ENCODE measurements at places on chromosomes 11 and 22.

- no peak for DNase-seq
Observed at GRCh38 chr11:86087256-86087655, 18.4 kb upstream of the PICALM start.

DNA sequence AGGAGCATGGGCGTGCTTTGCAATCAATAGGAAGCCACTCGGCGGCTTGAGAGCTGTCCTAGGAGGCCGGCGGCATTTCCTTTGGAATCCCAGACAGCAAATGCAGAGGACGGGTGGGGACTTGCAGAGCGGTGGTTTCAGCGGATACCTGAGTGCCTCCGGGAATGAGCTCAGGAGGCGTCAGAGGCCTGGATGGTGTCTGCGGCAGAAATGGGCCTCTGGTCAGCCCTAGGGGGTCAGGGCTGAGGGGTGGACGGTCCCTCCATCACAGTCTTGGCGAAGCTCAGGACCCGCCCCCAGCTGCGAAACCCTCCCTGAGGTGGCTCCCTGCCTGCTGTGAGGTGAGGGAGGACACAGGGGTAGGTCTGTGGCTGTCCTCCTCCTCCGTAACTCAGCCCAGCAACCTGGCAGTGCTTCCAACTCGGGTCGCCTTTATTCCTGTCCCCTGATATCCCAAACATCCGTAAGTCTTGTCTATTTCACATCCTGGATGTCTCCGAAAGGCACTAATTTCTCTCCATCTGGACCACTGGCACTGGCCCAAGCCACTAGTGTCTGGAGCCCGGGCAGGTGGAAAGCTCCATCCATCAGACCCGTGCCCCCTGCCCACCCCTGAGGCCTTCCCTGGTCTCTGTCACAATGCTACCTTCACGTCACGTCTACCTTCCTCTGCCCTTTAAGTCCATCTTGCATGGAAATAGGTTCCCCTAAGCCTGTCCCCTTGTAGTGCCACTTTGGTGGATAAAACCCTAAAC is 686.6 kb downstream of the BRD1 start:
- DNase-seq = no peak

- no peak for DNase-seq
Observed at GRCh38 chr11:17581036-17581731, 34.1 kb downstream of the OTOG start.

- DNase-seq = no peak
Observed at GRCh38 chr11:34495239-34495723, 18.3 kb downstream of the ELF5 start.

All from central memory CD8-positive, alpha-beta T cell (primary cell).